ENCODE measurements at places on chromosomes 6 and 20.

GRCh38 chr6:35731414-35731735 lies 5.5 kb upstream of the ARMC12 start:
- peak; percentile 87 for DNase-seq

- DNase-seq: no peak
These were observed 90.6 kb downstream of the C6orf118 start for GRCh38 chr6:165218829-165219228.

DNA sequence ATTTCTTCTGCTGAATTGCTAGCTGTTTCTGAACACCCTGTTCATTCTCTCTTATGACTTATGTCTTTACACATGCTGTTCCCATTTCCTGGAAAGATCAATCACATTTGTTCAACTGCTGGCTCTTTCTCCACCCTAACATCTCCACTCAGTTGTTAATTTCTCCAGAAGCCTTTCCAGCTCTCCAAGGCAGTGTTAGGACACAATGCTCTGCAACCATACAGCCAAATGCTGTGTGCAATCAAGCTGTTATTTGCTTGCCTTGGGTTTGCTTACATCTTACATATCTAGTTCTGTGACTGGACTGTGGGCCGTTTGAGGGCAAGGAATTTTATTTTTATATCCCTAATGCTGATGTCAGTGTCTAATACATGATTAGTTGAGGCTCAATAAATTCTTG lies 24.2 kb upstream of the CITED2 start:
- DNase-seq: no peak

DNA sequence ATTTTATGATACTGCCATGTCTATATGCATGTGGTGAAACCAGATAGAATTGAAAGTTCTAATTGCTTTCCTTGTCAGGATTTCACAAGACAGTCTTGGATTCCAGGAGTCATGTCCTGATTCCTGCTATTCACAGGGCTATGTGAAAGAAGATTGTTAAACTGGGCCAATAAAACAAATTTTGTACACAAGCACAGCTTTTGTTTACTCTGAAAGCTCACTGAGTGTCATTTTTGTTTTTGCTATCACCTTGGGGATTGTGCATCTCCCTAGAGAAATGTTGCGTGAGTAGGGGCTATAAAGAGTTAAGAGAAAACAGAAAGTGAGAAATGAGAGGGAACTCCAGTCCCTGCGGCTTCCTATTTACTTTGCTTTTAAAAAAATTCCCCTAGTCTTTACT lies 627.5 kb downstream of the PKHD1 start:
- no peak for DNase-seq

DNA sequence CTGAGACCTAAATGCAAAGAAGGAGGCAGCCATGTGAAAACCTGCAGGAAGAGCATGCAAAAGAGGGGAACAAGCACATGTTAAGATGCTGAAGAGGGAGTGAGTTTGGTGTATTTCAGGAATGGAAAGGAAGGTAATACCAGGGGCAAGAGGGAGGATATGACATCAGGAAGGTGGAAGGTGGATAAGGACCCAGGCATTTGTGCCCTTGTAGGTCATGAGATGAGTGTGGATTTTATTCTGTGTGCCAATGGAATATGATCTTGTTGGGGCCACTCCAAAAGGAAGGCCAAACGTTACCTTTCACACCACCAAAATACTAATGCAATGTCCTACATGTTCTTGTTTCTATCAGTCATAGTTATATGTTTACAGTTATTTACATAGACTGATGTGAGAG lies 17.2 kb upstream of the DOK5 start:
- no peak for DNase-seq

GRCh38 chr6:151940307-151940706 lies 132.8 kb downstream of the ESR1 start:
- no peak for DNase-seq

DNA sequence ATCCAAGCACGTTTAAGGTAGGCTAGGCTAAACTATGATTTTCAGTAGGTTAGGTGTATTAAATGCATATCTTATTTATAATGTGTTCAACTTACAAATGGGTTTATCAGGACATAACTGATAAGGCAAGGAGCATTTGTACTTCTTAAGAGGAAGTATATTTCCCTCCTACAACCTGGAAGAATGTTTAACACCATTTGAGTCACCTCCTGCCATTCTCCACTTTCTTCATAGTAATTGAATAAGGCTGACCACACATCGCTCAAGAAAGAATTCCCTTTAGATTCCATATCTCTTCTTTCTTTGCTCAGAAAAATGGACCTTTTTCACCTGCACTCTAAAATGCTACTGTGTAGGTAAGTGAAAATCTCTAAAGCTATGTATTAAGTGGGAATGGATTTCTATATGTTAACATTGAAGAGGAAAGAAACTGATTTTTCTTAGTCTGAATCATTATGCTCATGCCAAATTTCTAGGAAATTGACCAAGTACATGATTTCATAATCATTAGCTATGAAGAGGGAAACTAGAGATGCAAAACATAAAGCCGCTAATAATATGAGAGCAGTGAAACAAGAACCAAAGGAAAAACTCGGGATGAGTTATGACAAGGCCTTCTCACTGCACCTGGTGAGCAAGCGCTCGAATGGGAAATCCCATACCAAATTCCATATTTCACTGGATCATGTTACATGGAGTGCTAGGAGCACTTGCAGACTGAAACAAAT lies 210.4 kb downstream of the ALDH8A1 start:
- no peak for DNase-seq

- no peak for DNase-seq
These were observed 44.5 kb upstream of the DSE start for GRCh38 chr6:116326181-116326671.

DNA sequence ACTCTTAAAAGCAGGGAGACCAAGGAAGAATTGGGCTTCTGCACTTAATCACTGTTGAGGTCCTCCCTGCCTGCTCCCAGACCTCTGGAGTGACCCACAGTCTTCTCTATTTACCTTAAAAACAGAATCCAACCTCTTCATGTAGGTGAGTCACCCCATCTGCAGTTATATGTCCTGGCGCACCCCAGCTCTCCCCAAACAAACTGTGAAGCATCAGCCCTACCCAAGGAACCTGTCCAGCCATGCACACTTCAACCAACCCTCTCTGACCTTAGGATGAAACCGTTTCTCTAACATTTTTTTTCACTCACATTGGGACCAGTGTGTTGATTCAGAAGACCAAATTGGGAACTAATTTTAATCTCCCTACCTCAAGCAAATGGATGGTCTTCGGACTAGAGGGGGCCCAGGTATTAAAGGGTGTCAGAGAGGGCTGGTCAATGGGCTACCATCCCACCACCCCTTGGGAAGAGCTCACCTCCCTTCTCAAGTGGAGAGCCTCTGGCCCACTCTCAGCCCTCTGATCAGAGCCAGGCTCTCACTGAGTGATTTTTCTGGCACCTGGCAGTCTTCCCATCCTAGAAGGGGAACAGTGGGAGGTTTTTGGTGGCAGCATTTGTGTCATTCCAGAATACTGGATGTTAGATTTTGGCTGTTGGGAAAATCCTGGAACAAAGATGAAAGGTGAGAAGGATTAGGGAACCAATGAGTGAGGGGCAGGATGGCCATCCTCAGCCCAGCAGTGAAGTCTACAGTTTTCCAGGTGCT lies 203.6 kb downstream of the LRFN2 start:
- no peak for DNase-seq

DNA sequence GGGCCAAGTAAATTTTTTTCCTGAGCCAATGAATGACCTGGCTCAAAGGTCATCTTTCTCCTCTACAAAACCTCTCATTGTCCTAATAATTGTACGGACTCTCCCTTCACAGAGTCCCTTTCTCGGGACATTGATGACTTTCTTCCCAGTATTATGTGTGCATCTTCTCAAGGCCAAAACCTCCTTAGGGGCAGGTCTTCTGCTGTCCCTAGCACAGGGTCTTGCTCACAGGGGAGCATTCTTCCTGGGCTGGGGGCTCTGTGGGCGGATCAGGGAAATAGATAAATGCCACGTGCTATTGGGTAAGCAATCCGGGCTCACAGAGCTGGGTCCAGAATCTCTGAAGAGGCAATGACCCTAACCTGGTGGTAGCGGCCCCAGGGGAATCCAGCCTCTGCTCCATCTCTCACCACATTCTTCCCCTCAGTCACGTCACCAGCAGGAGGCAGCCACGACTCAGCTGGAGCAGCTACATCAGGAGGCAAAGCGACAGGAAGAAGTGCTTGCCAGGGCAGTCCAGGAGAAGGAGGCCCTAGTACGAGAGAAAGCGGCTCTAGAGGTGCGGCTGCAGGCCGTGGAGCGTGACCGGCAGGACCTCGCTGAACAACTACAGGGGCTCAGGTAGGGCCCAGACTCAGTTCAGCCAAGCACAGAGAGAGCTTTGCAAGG lies 23.5 kb downstream of the CEP250 start:
- no peak for DNase-seq

DNA sequence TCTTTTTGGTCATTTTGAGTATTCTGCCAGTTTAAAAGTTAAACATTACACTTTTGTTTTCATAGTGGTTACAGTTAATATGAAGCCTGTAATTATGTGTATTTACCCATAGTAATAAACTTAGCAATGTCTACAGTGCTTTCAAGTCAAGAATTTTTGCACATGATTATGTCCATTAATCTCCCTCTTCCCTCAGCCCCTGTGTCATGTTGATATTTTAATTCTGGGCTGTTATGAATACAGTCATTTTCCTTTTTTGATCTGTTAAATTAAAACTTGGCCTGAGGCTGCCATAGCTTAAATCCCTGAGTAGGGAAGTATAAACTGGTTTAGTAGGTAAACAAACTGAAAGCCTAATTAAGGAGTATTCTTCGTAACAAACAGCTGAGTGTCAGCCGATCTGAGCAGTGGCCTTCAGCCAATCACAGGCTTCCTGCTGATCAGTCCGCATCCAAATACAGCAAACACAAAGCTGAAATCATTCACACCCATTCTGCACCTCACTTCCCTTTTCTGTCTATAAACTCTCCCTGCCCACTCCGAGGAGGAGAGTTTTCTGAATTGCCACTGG lies 9.5 kb upstream of the SFT2D1 start:
- DNase-seq: peak; percentile 32

DNA sequence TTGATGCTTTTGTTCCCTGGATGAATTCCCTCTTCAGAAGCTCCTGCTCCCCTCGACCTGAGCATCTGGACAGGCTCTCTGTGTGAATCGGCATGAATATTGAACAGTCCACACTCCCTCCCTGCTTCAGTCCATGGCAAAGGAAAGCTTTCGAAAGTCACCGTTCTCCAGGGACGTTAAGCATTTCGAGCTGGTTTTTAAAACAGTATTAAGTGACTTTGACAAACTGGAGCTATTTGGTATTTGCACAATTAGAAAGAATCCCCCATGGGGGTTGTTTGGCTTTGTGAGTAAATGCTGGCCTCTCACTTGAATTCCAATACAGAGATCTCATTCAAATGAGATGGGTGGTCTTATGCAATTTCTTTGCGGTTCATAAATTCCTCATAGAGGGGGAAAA lies 85.3 kb upstream of the TIAM2 start:
- no peak for DNase-seq

- DNase-seq: no peak
These were observed 90.1 kb upstream of the FERMT1 start for GRCh38 chr20:6212903-6213302.

GRCh38 chr20:56202493-56203077 lies 45.9 kb upstream of the MC3R start:
- DNase-seq: no peak

DNA sequence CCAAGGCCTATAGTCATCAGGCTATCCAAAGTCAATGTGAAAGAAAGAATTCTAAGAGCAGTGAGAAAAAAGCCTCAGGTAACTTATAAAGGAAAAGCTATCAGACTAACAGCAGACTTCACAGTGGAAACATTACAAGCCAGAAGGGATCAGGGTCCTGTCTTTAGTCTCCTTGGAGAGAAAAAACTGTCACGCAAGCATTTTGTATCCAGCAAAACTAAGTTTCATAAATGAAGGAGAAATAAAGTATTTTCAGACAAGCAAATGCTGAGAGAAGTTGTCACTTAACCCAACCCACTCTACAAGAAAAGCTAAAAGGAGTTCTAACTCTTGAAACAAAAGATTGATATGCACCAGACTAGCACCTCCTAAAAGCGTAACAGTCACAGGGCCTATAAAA lies 28.1 kb downstream of the CITED2 start:
- no peak for DNase-seq

GRCh38 chr6:2763345-2763841 lies 1.8 kb upstream of the WRNIP1 start:
- DNase-seq: no peak

- DNase-seq: no peak
These were observed 50.9 kb downstream of the TNFRSF21 start for GRCh38 chr6:47258724-47259347.

DNA sequence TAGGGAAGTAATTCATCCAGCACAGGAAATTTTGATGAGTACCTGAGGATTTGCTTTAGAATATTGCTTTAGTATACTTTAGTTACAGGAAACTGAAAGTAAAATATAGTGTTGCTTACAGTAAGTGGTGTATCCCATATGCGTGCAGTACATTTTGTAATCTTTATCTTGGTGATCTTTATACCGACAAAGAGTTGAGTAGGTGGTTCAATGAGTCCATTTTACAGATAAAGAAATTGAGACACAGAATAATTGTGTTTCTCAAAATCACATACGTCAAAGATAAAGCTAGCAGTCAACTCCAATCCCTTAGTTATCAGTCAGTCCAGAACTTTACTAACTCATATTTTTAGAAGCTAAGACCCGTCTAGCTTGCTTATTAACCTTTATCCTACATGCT lies 65.8 kb upstream of the E2F3 start:
- DNase-seq: no peak

DNA sequence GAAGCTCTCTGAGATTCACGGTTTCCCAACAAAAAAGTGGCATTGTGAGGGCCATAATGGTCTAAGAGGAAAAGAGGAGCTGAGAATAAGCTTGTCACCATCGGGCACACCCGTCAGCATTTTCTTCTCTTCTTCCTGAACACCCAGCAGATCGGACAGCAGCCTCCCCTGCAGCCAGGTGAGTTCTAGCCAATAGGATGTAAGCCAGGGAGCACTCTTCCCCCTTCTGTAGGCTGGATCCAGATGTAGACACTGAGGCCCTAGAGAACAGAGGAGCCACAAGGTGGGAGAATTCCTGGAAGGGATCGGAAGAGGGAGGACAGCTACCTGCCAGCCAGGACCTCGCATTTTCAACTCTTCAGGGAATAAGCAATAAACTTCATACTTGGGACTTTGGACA lies 228.0 kb downstream of the SYNDIG1 start:
- no peak for DNase-seq

GRCh38 chr6:128487746-128488145 lies 32.7 kb downstream of the PTPRK start:
- peak; percentile 71 for DNase-seq

DNA sequence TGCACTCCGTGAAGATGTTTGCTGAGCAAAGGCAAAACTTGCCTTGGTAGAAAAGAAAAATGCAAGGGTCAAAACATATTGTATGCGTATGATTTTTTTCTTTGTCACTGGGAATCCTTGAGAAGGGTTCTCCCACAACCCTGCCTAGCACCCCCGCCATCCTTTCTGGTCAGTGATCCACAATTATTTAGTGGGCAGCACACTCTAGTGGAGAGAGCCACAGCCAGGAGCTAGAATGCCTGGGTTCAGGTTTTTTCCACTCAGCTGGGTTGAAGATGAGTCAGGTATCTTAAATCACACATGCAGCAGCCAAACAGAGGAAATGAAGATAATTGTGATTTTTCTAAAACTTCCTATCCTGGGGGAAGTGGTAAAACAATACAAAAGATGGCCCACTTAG lies 243.1 kb downstream of the PKHD1 start:
- DNase-seq: peak; percentile 84

Data from Caki2 (cell line).